Gastrocnemius medialis (tissue), 4 donors: ENCODE measurements at places on chromosomes 4 and X.

DNA sequence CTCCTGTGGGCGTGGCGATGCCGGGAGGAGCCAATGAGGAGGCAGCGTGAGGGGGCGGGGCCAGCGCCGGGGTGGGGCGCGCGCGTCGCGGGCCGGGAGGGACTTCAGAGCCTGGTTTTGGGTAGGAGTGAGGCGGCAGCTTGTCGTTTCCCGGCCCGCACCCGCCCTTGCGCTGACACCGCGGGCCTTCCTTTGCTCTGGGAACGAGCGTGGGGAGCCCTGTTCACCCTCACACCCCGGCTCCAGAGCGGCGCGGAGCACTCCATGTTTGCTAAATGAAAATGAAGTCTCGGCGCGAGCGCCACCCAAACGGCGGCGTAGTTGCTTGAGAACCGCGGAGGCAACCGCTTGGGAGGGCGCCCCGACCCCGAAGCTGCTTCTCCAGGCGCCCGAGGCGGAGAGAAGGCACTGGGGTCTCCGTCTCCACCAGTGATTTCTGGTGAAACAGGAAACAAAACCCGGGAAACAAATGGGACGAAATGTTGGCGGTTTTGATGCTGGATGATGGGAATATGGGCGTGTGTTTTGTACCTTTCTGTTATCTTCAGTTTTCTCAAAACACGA, 497 bp upstream of the GRPEL1 start:
- no peak for DNase-seq

DNA sequence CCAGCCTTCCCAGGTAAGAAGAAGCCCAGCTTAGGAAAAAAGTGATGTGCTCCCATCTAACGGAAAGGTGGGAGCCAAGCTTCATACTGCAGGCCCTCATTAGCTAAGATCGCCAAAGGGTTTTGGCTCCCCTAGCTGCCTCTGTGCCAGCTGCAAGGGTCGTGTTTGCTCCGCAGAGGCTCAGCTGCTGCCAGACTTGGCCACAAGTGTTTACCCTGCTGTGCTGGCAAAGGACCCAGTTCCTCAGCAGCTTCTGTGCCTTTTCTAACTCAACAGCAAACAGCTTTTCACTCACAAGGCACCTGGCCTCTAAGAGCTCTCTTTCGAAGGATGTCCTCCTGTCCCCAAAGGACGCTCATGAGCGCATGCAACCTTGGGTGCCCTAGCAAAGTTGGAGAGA, 12.2 kb upstream of the VMA21 start:
- DNase-seq = no peak

DNA sequence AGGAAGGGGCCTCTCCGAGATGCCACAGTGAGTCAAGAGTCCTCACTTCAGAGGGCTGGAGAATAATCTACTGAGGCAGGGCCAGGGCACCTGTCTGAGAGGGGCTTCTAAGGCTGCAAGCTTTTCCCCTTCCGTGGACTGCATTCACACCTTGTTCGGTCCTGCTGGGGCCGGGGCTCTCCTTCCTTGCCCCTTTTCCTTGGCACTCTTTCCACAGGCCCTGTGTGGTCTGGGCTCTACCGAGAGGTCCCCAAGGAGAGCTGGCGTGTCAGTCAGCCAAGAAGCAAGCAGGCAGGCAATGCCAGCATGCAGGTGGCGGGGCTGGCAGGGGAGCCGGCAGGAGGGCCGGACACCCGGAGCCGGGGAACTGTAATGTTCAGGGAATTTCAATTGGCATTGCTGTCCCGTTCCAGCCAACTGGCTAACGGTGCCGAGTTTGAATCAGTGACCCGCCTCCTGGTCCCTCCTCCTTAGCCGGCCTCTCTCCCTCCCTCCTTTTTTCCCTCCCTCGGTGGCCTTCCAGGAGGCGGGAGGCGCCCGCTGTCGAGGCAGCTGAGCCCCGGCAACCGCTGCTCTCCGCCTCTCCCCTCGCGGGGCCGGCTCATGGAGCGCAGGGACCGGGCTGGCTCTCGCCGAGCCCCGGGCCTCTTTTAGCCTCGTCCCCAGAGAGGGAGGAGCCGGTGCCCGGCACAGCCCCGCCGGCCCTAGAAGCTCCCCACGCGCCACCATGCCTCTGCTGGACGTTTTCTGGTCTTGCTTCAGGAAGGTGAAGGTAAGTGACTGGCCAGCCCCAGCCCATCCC, at the start of gene STARD8:
Gene STARD8, plus strand, starts transcription at position 511 of the 802 bp plus-strand sequence. Its CDS starts 217 bp downstream, at position 728.
- no peak for DNase-seq

DNA sequence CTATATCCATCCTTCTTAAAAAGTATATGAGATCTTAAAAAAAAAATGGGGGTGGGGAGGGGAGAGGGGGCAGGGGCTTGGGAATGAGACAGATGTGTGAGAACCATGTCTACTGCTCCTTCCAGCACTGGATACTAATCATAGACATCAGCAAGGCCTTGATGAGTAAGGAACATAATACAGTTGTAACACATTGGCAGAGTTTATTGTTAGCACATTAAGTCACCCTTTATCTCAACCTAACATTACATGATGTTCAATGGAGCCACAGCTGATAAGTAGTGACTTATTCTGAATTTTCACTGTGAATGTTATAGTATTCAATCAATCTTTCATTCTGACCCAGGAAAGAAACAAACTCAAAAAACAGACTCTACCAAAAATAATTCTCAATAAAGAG, 47.3 kb upstream of the KCNE5 start:
- no peak for DNase-seq

DNA sequence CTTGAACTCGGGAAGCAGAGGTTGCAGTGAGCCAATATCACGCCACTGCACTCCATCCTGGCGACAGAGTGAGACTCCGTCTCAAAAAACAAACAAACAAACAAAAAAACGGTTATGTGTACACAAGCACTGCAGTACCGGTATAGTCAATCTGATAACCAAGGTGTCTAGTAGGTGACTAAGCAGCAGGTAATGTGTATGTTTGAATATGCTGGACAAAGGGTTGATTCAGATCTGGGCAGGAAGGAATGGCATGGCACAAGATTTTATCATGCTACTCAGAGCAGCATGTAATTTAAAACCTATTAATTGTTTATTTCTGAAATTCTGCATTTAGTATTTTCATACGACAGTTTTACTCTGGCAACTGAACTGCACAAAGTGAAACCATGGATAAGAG, 41.7 kb downstream of the MAGEC1 start:
- DNase-seq = no peak

- no peak for DNase-seq
Measured at GRCh38 chrX:14897042-14897441, 23.8 kb downstream of the MOSPD2 start.

DNA sequence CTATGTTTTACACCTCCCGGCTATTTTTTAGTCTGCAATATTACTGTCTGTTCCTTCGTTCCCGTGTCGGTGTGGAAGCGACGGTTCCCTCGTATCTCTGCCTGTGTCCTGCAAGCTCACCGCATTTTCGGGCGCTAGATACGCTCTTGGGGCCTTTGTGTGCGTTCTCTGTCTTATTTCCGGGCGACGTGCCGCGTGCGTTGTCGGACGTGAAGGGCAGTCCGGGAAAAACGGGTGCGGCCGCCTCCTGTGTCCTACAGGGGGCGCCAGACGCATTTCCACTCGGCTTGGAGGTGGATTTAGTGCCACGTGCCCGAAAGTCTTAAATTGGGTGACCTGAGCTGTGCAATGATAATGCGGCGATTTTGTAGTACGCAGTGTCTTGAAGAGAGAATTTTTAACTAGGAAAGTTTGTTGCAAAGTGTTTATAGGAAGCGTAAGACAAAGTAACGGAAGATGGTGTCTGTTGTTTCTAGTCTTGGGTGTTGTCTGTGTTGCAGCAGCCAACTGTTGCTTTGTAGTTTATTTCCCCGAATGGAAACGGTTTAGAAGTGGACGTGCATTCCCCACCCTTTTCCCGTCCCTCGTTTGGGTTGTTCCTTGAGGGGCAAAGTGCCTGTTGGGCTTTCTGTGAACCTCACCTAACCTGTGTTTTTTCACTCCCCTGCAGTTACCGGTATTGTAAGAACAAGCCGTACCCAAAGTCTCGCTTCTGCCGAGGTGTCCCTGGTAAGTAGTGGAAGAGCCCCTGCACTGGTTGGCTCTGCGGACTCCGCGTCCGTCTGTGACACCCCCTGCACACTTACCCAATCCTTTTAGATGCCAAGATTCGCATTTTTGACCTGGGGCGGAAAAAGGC, 720 bp downstream of the RPL10 start:
- DNase-seq = peak; percentile 91

DNA sequence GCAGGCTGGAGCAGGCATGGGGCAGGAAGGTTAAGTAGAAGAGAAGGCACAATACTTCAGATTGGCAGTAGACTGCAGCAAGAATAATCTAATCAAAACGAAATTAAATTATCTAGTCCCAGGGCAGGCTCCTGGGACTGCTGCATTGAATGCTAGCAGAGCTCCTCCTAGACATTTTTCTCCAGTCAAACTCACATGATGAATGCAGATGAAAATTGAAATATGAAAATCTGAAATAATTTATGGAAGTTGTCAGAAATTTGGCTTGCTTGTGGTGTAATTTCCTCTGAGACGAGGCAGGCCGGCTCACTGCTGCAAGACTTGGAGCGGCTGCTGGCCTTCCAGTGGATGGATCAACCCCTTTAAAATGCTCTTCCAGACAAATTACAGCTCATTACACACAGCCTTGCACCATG, 78.0 kb upstream of the TMEM33 start:
- no peak for DNase-seq

- no peak for DNase-seq
Measured at GRCh38 chr4:147118528-147118927, 172.9 kb upstream of the TTC29 start.

DNA sequence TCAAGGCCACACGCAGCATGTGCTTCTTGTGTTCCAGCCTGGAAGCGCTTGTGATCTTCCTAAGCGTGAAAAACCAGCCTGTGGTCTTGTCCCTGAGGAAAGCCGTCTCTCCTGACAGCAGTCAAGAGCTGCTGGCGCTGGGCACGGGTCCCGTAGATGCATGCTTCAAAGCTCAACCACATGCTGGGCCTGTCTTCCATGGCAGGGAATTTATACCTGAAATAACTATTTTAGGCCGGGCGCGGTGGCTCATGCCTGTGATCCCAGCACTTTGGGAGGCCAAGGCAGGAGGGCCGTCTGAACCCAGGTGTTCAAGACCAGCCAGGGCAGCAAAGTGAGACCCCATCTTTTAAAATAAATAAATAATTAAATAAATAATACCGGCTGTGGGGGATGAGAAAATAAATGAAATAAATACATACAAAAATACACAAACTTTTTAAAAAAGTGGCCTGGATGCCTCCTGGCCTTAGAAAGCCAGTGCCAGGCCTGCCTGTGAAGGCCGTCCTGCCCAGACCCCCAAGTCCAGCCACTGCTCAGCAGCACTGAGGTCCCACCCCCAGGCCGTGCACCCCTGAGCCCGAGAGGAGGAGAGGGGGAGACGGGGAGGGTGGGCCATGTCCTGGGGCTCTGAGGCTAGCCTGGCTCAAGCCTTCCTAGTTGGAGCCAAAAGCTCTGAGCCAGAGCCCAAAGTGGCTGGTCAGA, 10.4 kb downstream of the LRPAP1 start:
- no peak for DNase-seq

DNA sequence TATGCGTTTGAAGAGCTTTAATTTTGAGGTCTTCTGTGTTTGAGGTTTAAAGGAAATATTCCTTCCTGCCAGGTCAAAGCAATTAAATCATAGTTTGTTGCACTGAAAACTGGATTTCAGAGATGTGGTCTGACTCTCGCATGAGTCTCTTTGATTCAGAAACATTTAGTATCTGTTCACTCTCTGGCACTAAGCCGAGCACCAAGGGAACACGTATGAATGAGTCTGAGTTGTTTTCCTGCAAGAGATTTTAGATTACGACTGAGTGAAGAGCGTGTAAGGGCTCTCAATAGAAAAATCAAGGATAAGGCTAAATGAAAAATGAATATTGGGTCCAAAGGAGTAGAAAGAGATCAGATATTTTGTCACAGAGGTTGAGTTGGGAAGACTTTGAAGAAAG, 875.4 kb upstream of the PRKX start:
- no peak for DNase-seq

GRCh38 chr4:127015667-127016117, 617.1 kb upstream of the INTU start:
- no peak for DNase-seq

DNA sequence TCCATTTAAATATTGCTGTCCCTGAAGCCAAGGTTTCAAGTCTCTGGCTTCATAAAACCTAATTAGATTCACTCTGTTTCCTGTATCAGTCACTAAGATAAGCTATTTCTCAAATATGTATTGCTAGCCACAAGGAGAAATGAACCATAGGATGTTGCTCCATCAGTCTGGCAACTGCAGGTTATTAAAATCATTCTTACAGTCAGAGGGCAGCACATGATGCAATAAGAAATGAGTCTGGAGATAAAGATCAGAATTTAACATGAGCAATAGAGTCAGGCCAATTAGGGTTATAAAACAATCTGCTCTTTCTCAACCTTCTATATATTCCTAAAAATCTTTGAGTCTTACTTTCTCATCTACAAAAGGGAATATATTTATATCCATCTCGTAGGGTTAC, 7.2 kb downstream of the PRKG2 start:
- DNase-seq = no peak

DNA sequence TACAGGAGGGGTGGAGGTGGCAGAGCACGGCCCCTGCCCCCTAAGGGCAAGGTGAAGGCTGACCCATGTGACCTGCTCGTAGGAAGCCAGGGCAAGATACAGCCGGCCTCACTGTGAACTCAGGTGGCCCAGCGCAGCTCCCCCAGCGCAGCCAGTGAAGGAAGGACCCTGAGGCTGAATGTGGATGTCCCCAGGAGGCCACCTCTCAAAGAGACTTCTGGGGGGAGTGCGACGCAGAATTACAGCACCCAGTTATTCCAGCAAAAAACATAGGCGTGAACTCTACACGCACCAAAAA, 52.6 kb downstream of the ZFYVE28 start:
- no peak for DNase-seq

DNA sequence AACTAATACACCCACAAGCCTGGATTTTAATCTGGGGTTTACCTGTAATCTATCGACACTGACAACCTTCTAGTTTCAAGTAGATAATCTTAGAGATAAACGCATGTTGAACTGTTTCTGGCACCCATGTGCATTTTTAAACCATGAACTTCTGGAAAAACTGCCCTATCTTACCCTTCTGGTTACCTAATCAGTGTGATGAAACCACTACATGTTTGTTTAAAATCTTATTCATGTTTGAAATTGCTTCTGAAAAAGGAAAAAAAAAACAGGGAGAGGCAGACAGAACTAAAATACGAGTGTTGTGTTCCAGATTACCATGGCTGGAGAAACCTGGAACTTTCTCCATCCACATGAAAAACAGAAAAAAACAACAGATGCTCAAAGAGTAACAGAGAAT, 139.3 kb downstream of the MID1IP1 start:
- DNase-seq = no peak

GRCh38 chrX:88101968-88102367, 584.4 kb downstream of the KLHL4 start:
- no peak for DNase-seq

- DNase-seq = no peak
Measured at GRCh38 chr4:3420956-3421355, 20.8 kb upstream of the HGFAC start.

- DNase-seq = no peak
Measured at GRCh38 chrX:9369802-9370291, 95.0 kb upstream of the TBL1X start.

GRCh38 chrX:11272290-11272689, 20.9 kb upstream of the AMELX start:
- DNase-seq = no peak

- DNase-seq = no peak
Measured at GRCh38 chrX:22338740-22339139, 66.0 kb downstream of the CBLL2 start.
